ENCODE measurements at places on chromosomes 7 and 10.

DNA sequence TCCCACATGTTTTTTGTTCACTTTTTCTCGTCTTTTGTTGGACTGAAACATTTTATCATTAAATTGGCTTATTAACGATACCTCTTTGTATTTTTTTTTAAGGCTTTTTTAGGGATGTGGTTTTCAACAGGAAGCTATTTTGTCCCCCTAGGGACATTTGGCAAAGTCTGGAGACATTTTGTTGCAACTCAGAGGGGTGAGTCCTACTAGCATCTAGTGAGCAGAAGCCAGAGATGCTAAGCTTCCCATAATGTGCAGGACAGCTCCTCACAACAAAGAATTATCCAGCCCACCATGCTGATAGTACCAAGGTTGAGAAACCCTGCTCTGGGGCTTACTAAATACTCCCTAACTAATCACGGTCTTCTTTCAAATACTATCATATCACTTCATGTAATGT, 63.2 kb downstream of the ATE1 start:
- DNase-seq = no peak

- DNase-seq = no peak
Measured at GRCh38 chr10:116838143-116838725, 11.1 kb upstream of the ENO4 start.

- no peak for DNase-seq
Measured at GRCh38 chr10:119412244-119413092, 130.1 kb downstream of the RGS10 start.

DNA sequence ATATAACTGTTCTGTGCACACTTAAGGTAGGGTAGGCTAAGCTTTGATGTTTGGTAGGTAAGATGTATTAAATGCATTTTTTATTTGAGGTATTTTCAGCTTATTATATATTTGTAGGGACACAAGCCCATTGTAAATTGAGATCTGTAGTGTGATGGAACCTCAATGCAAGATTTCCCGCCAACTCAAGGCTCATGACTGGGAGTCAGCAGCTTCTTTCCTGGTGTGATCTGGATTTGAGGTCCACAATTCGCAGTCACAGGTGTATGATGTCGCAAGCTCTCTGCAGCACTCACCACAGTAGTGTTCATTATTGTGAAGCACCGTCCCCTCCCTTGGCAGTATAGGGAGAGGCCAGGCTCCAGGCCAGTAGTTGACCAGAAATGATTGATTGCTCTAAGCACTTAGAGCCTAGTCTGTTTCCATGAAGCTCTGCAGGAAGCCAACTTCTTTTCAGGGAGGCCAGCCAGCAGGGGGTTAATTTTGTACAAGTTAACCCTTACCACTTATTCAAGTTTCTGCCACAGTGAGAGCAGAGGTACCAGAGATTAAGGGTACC, 54.9 kb downstream of the SEM1 start:
- DNase-seq = no peak

- no peak for DNase-seq
Measured at GRCh38 chr7:13189668-13190067, 502.2 kb downstream of the ARL4A start.

- no peak for DNase-seq
Measured at GRCh38 chr7:92972441-92972840, 136.1 kb upstream of the CDK6 start.

- DNase-seq = no peak
Measured at GRCh38 chr10:7955446-7955845, 99.0 kb upstream of the GATA3 start.

- DNase-seq = no peak
Measured at GRCh38 chr10:104255311-104255981, 754 bp downstream of the GSTO1 start.

- DNase-seq = no peak
Measured at GRCh38 chr7:120547605-120548004, 274.6 kb downstream of the KCND2 start.

DNA sequence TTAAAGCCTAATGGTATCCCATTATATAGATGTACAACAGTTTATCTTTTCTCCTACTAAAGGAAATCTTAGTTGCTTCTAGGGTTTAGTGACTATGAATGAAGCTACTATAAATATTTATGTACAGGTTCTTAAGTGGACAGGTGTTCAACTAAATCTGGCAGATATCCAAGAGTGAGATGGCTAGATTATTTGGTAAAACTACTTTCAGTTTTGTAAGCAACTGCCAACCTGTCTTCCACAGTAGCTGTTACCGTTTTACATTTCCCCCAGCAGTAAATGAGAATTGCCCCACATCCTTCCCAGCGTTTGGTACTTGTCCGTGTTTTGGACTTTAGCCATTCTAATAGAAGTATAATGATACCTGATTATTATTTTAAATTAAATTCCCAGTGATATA, 144.9 kb upstream of the MAGI2 start:
- DNase-seq = no peak

GRCh38 chr7:21675255-21675654, 132.4 kb downstream of the DNAH11 start:
- DNase-seq = no peak

- no peak for DNase-seq
Measured at GRCh38 chr7:116327752-116328151, 117.4 kb downstream of the TES start.

DNA sequence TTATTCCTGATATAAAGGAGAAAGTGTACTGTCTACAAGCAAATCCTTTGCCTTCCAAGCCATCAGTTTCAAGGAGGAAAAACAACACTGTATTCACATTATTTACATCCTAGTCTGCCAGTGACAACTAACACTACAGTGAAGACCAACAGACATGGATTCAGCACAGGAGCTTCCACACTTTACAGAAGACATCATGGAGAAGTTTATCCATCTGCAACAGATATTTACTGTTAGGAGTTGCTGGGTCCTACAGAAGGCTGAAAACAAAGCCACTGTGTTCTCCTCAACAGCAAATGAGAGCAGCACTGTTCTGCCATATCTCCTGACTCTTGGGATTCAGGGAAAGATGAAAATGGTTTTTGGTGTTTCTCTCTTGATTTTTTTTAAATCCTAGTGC, 31.9 kb downstream of the NAPEPLD start:
- no peak for DNase-seq

GRCh38 chr10:97179731-97180362, 5.9 kb downstream of the SLIT1 start:
- no peak for DNase-seq

DNA sequence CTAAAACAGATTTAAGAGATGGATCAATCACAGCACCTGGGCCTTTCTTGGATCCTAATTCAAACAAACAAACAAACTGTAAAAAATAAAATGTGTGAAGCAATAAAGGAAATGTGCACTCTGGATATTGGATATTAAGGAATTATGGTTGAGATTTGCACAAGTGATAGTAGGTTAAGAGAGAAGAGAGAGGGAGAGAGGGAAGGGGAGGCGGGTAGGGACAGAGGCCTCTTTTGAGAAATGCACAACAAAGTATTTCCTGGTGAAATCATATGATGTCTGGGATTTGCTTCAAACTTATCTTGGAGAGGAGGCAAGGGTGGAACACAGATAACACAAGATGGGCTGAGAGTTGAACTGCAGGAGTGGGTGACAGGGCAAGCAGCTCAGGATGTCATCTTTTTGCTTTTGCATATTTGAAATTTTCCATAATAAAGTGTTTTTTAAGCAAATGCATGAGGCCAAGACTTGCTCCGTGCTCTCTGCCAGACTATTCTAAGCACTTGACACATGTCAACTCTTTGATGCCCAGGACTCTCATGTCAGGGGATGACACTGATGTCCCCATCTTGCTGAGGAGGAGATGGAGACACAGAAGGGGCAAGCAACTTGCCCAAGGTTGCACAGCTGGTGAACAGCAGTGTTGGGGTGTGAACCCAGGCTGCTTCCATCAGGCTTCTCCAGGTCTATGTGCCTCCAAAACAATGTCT, 9.1 kb upstream of the AEBP1 start:
- DNase-seq = no peak

DNA sequence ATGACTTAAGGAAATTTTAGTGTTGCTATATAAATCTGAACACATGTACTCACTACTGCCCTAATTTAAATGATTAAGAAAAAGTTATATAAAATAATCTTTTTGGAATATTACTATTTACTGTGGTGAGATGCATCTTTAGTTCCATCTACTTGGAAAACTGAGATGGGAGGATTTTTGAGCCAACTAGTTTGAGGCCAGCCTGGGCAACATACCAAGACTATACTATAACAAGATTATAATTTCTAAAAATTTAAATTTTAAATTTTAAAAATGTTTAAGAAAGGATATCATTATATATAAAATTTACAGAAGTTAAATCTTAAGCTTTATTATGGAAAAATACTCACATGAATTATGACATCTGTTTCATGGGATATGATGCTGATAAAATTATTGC, 530.8 kb upstream of the IGFBP3 start:
- DNase-seq = no peak

DNA sequence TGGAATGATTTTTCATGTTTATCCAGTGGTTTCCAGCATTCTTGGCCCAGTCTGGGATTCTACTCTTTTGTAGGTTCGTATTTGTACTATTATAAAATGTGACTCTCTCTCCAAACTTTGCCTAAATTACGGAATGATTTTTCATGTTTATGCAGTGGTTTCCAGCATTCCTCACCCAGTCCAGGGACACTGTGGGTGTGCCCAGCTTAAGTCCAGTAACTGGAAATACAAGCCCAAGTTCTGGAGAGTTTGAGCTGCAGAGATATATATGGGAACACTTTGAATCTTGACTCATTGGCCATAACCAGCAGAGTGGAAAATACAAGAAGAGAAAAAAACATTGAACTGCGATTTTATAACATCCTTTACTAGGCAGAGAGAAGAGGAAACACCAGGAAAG, 5.9 kb upstream of the MAGI2 start:
- DNase-seq = no peak

DNA sequence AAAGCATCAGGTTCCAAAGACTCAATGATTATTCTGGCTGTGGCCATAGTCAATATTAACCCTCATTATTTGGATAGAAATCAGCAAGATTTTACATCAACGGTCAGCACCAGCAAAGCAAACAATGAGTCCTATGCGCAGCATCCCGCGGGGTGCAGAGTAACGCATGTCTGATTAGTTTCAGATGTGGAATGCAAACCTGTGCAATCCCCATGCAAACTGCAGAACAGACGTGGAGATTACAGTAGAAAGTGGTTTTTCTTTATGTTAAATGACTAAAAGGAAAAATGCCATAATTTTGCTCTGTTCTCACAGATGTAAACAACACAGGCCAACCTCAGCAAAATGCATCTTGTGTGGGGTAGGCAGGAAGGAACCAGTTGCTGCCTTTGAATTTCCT, 258.1 kb upstream of the GRB10 start:
- DNase-seq = no peak

DNA sequence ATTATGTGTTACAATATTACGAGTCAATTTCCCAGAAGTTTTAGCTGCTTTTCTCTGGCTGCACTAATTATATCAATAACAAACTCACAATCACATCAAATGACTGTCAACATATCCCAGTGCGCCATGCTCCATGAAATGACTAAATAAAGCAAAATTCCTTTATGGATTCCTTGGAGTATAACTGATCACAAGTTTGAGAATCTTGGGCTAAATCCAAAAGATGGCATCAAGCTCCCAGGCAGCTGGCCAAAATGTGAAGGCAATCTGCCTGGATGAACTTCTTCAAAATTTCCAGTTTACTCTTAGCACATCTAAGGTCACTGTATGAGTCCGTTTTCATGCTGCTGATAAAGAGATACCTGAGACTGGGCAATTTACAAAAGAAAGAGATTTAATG, 210.8 kb downstream of the CCSER2 start:
- DNase-seq = no peak

DNA sequence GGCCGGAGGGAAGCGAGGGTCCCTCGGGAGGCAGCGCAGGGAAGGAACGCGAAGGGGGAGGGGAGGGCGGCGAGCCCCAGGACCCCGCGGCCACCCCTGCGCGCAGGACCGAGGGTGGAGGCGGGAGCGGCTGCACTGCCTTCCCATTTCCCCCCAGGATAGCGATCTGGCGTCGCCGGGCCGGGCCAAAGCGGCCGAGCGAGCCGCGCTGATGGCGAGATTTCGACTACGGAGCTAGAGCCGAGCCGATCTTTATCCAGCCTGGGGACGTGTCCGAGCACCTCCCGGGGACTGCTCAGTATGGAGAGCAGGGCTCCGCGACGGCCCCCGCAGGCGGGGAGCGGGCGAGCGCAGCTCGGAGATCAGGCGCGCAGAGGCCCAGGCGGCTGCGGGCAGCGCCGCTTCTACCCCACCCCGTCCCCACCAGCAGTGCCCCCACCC, 590 bp upstream of the CRTAC1 start:
- no peak for DNase-seq

DNA sequence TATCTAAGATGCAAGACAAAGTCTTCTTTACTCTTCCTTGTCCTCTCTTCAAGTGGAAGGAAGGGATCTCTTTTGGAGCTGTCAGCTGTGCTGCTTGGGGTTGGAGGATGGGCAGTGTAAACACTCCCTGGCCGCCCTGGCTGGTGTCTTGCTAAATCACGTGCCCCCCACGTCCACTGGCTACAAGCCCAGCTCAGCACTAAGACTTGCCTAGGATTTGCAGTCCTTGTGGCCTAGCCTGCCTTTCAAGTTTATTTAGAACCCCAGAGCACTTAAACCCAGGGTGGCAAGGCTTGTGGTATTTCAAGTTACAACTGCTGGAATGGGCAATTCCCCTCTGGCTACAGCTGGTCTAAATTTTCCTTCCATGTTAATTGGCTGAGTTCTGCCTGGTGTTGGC, 272.4 kb upstream of the MYO3A start:
- no peak for DNase-seq

DNA sequence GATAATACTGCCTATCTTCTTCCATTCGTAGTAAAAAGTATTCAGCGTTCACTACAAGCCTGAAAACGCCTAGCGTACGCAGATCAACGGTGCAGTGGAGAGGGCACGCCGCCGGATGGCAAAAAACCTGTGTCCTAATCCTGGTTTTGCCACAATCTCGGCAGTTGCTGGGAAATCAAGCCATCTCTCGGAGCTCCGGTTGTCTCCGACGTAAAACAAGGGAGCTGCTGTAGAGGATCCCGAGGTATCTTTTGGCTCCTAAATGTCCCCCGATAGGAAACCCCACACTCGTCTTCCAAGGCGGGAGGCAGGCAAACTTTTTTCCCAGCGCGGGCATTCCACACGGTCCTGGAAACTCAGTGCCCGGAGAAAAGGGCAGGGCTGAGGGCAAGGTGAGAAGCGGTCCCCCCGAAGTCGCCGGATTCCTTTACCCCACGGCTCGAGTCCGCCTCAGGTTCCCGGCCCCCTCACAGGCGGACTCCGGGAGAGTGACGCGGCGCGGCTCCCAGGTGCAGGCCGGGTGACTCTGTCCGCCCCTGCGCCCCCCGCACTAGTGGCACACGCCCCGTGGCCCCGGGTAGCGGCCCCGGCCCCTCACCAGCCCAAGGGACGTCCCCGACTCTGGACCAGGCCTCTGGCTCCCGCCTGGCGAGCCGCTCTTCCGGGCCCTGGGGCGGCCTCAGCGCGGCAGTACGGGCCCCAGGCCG, 649 bp downstream of the IDE start:
- peak; percentile 34 for DNase-seq

GRCh38 chr7:104980841-104981671, 32.9 kb upstream of the KMT2E start:
- DNase-seq = no peak

DNA sequence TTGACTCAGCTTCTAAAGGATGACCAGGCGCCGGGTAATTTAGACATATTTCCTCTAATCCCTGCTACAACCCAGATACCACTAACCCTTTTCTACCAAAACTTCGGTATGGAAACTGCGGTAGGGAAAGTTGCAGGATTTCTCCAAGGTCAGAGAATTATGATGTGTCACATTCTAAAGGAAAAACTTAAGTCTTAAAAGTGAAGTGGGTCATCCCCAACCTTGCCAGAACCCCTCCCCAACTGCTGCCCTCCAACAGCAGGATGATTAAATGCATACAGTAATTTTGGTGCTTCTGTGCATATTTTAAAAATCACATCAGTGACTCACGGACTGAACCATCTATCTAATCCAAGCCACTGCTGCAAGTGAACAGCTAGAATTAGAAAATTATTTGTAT, 52.7 kb downstream of the GRB10 start:
- DNase-seq = no peak

Data from activated T-cell treated with anti-CD3 and anti-CD28 coated beads for 48 hours (primary cell).